ENCODE measurements at places on chromosomes 3 and 15.
A peak's percentile ranks its signal among the peaks of the same experiment; 100 is the strongest.

GRCh38 chr3:168884353-168884903 lies 779.1 kb downstream of the MECOM start:
- DNase-seq, result peak; percentile 63

DNA sequence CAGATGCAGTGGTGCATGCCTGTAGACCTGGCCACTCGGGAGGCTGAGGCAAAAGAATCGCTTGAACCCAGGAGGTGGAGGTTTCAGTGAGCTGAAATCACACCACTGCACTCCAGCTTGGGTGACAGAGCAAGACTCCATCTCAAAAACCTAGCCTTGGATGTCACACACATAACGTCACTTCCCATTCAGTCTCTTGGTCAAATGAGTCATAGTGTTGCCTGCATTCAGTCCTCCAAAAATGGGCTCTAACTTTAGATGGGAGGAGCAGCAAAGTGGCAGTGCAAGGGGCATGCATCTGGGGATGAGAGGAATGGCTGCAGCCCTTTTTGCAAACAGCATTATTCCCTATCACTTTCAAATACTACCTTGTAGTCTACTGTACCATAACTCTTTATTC lies 62.9 kb upstream of the AGBL1 start:
- no peak for DNase-seq

- DNase-seq, result no peak
Observed at GRCh38 chr15:76360416-76360815, 23.8 kb downstream of the ISL2 start.

- no peak for DNase-seq
Observed at GRCh38 chr3:161215185-161215584, 5.9 kb upstream of the NMD3 start.

Measured in BJ (cell line).